ENCODE measurements at places on chromosomes 16 and 17. TPM values are rescaled to one million over a fixed set of nuclear protein-coding genes. Genes with fewer than 3 reads are reported as not detected.

HS3ST4 gene
- total RNA-seq, result not detected

TM4SF5 gene
- total RNA-seq, result not detected

KRT28 gene
- not detected for total RNA-seq

YBX2 gene
- total RNA-seq, result 0.22 TPM

ADAD2 gene
- total RNA-seq, result not detected

TP53TG3B gene
- not detected for total RNA-seq

CLEC3A gene
- not detected for total RNA-seq

SMTNL2 gene
- total RNA-seq, result not detected

RTN4RL1 gene
- 0.10 TPM for total RNA-seq

CCT6B gene
- total RNA-seq, result 2.6 TPM

GP1BA gene
- not detected for total RNA-seq

SLC38A8 gene
- not detected for total RNA-seq

ABCA8 gene
- total RNA-seq, result not detected

GAST gene
- not detected for total RNA-seq
